RPMI8226 (cell line): ENCODE measurements at places on chromosomes 13 and 19.

- no peak for DNase-seq
Observed at GRCh38 chr13:89053418-89053817, 1382.2 kb downstream of the SLITRK5 start.

DNA sequence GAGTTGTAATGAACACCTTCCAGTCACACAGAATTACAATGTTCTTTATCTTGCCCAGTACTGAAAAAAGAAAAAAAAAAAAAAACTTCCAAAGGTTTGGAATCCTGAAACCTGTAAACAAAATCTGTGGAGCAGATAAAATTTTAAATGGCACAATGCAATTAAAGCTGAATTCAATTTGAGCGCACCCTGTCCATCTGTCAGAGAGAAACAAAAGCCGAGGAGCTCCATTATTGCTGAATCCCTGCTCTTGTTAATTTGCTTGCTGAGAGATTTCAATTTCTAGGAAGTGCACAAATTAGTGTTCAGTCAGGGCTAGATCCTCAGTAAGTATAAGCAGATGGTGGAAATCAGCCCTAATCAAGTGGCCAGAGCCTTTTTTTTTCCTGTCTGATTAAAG lies 65.2 kb downstream of the DACH1 start:
- DNase-seq, result no peak

DNA sequence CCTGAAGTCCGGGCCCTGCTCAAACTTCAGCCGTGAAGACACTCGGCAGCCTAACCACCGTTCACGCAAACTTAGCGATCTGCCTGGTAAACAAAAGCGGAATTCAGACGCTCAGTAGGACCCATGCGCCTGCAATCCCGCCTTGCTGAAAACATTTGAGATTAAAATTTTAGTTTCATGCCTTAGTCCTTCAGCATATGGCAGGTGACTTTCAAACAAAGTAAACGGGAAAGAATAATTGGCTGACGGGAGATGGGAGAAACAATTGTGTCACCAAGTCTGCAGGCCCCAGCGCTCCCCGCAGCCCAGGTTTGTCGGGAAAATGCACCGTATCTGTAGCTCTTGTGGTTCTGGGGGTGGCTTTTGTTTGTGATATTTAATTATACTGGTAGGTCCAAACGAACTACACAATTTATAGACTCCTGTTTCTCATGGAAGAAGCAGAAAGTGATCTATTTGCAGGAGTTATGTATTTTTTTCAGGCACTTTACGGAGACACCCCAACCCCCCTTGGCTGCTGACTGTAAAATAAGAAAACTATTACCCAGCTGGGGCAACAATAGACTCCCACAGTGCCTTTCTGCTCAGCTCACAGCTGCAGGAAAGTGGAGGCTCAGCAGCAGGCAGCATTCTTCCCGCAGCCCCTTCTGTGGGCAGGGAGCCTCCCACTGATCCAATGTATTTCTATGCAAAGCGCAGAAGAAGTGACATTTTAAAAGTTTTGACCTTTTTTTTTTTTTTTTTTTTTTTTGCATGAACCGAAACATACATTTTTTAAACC lies 94.8 kb downstream of the SOX1 start:
- DNase-seq, result no peak

GRCh38 chr13:112875627-112876026 lies 93.4 kb upstream of the MCF2L start:
- DNase-seq, result no peak

GRCh38 chr13:34391076-34391475 lies 551.0 kb upstream of the NBEA start:
- no peak for DNase-seq

GRCh38 chr19:49133621-49134454 lies 14.5 kb downstream of the PPFIA3 start:
- no peak for DNase-seq

DNA sequence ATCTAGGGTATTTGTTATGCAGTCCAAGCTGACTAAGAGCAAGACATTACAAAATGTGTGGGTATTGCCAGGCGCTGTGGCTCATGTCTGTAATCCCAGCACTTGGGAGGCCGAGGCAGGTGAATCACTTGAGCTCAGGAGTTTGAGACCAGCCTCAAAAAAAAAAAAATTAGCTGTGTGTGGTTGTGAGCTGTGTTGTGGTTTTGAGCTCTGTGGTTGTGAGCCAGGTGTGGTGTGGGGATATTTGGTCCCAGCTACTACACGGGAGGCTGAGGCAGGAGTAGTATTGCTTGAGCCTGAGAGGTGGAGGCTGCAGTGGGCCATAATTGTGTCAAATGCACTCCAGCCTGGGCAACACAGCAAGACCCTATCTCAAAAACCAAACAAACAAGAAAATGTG lies 5.6 kb upstream of the KEAP1 start:
- no peak for DNase-seq

GRCh38 chr19:30895946-30896345 lies 453.3 kb downstream of the TSHZ3 start:
- DNase-seq, result no peak

GRCh38 chr19:46134527-46134926 lies 10.0 kb upstream of the IGFL3 start:
- no peak for DNase-seq

GRCh38 chr19:18157465-18158063 lies 4.6 kb downstream of the PIK3R2 start:
- DNase-seq, result peak; percentile 53

DNA sequence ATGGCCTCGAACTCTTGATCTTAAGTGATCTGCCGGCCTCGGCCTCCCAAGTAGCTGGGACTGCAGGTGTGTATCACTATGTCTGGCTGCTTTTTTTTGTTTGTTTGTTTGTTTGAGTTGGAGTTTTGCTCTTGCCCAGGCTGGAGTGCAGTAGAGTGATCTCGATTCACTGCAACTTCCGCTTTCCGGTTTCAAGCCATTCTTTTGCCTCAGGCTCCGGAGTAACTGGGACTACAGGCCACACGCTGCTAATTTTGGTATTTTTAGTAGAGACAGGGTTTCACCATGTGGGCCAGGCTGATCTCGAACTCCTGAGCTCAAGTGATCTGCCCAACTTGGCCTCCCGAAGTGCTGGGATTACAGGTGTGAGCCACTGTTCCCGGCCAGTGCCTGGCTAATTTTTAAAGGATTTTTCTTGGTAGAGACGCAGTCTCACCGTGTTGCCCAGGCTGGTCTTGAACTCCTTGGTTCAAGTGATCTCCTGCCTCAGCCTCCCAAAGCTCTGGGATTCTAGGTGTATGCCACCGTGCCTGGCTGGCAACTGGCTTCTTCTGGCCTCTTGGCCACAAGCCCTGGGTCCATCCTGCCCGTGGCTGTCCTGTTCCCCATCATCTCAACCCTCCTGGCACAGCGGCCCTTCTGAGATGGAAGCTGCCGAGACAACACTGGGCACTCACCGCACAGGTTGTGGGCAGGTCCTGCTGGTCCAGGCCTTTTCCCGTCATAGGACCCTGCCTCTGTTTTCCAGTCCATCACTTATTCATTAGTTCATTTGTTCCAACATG lies 11.5 kb downstream of the TECR start:
- DNase-seq, result no peak

DNA sequence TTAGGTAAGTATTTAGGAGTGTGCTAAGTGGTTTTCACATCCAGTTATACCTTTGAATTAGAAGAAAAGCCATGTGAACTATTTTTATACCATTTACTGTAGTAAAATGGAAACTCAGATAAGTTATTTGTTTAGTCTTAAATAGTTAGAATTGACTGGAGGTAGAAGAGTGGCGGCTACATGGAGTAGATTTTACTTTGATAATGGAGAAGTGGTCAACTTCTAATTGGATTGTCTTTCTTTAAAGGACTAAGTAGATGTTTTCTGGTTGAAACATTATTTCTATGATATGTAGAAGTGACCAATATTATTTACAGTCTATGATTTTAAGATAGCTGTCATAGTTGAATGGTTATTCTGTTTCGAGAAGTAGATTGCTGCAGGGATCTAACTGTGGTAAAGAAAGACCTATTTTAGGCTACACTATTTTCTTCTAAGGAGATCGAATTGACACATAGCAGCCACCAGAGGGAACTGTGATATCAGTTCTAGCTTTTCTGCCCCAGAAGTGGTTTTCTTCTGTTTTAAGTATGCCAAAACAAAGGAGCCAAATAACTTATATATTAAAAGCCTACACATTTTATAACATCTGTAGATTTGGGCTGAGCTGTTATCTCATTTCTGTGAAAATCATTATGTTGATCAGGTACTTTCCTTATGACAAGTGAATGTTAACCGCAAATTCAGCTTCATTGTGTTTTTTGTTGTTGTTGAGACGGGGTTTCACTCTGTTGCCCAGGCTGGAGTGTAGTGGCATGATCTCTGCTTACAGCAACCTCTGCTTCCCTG lies 26.1 kb downstream of the ZMYM2 start:
- peak; percentile 4 for DNase-seq

- DNase-seq, result no peak
Observed at GRCh38 chr19:18711893-18712292, 28.4 kb downstream of the CRTC1 start.

- DNase-seq, result no peak
Observed at GRCh38 chr19:45568732-45569131, 15.9 kb downstream of the OPA3 start.

DNA sequence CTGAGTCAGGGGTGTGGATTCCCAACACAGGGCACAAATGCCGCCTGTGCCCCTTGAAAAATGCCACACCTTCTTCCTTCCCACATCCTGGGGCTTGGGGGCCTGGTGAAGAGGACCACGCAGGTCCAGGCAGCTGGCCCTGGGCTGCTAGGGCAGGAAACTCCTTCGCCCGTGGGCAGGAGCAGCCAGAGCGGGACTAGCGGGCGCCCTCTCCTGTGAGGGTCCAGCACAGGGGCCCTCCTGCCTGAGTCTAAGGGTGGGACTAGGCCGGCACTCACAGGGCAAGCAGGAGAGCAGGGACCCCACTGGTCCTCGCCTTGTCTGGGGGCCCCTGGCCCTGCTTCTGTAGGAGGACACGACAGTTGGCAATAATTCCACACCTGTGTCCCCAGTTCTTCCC lies 7.5 kb upstream of the CEBPA start:
- no peak for DNase-seq

DNA sequence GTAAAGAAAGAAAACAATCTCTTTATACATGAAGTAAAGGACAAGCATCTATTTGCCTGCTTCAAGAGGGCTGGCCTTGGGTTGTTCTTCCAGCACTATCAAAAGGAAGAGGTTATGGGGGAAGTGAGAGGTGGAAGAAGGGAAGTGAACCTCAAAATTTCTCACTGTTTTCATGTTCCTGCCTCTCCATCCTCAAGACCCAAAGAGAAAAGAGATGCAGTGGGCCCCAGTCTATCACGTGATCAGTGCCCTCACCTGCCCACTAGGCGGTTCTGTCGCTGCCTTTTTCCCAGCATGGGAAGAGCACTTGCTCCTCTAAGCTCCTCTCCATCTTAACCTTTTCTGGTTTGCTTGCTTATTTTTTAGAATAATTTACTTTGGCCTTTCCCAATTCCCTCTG lies 6.2 kb upstream of the USP12 start:
- DNase-seq, result peak; percentile 6

GRCh38 chr19:11091703-11092153 lies 2.5 kb downstream of the LDLR start:
- no peak for DNase-seq

GRCh38 chr13:114149774-114150740 lies 17.6 kb upstream of the RASA3 start:
- no peak for DNase-seq

DNA sequence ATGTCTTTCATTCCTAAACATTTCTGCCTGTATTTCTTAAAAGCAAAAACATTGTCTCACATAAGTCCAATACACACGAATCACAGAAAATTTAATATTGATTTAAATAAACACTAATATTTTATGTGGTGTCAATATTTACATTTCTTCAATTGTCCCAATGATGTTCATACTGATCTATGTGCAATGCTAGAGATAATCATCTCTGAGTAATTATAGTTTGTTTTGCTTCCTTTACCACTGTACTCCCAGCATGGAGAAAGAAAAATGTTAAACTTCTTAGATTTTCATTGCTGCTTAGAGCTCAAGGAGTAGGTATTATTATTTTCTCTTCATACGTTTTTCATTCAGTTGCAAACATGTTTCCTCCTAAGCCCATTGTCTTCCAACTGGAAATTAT lies 434.2 kb upstream of the PRR20A start:
- DNase-seq, result no peak

- no peak for DNase-seq
Observed at GRCh38 chr19:38664503-38665211, 17.2 kb downstream of the ACTN4 start.

DNA sequence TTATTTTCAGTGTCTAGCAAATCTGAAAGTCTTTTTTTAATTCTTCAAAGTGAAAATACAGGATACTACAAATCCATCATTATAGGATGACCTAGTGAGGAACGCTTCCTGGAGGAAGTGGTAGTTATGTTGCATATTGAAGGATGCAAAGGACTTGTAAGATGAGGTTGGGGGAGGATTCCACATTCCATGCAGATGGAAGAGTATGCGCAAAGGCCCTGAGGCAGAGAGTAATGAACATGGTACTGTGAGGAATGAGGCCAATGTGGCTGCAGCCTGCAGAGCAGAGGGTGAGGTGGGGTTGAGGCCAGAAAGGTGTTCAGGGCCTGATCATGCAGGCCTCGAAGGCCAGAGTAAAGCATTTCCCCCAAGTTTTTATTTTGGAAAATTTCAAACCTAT lies 202.8 kb downstream of the MTUS2 start:
- no peak for DNase-seq

- no peak for DNase-seq
Observed at GRCh38 chr19:23406721-23407120, 11.4 kb upstream of the ZNF91 start.

- DNase-seq, result peak; percentile 96
Observed at GRCh38 chr19:19203012-19203856, at the start of gene NR2C2AP. NR2C2AP (minus strand) TSS chr19:19203414; CDS start chr19:19203060, 354 bp downstream.

GRCh38 chr13:51758691-51759090 lies 45.3 kb downstream of the DHRS12 start:
- DNase-seq, result no peak

DNA sequence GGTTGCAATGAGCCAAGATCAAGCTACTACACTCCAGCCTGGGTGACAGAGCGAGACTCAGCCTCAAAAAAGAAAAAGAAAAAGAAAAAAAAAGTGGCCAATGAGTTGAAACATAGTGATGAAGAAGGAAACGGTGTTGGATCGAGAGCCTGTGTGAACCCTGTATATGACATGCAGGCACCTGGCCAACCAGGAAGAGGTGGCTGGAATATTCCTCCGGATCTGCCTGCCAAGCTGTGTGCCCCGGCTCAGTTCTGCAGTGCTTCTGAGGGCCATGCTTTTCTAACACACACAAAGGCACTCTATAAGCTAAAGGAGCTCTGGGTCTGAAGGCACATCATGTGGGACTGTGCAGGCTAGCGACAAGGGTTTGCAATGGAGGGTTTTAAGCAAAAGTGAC lies 3.7 kb upstream of the ZNF444 start:
- DNase-seq, result no peak

DNA sequence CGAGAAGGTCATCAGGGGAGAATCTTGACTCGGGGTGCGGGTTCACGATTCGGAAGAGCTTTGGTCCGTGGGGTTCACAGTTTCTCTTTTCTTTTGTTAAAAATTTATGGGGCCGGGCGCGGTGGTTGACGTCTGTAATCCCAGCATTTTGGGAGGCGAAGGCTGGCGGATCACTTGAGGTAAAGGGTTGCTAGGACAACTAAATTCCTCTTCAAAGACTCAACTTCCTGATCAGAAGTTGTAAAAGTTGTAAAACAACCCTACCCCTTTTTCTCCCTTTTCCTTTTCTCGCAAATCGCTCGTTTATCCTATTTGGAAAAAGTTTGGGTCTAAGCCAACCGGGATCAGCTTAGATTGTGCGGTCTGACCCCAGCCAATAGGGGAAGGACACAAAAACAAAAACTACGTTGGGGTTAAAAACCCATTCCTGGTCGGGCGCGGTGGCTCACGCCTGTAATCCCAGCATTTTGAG lies 673 bp downstream of the ZNF486 start:
- DNase-seq, result no peak
